ENCODE measurements at places on chromosomes 13 and 19.
A peak's percentile ranks its signal among the peaks of the same experiment; 100 is the strongest.

- DNase-seq = no peak
Observed at GRCh38 chr13:51971520-51972426, 39.5 kb downstream of the ATP7B start.

DNA sequence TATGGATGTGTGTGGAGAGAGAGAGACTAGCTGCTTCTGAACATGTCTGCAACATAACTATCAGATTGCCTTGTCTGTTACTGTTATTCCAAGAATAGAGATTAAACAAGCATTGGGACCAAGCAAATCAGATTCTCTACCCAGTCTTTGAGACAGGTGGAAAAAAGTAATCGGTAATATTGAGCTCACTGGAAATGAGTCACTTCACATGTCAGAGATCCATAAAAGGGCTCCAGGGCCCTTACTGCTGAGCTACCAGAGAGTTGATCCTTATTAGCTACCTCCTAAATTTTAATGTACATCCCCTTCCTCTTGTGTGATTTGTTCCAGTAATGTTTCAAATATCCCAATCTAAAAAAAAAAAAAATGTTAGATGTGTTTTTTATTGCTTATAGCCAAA, 2118.0 kb downstream of the PCDH9 start:
- peak; percentile 8 for DNase-seq

- DNase-seq = no peak
Observed at GRCh38 chr13:30446126-30446500, 19.6 kb downstream of the HMGB1 start.

- DNase-seq = no peak
Observed at GRCh38 chr13:35785576-35786303, 309.3 kb upstream of the MAB21L1 start.

GRCh38 chr13:32905063-32905863, 111.0 kb upstream of the KL start:
- no peak for DNase-seq

DNA sequence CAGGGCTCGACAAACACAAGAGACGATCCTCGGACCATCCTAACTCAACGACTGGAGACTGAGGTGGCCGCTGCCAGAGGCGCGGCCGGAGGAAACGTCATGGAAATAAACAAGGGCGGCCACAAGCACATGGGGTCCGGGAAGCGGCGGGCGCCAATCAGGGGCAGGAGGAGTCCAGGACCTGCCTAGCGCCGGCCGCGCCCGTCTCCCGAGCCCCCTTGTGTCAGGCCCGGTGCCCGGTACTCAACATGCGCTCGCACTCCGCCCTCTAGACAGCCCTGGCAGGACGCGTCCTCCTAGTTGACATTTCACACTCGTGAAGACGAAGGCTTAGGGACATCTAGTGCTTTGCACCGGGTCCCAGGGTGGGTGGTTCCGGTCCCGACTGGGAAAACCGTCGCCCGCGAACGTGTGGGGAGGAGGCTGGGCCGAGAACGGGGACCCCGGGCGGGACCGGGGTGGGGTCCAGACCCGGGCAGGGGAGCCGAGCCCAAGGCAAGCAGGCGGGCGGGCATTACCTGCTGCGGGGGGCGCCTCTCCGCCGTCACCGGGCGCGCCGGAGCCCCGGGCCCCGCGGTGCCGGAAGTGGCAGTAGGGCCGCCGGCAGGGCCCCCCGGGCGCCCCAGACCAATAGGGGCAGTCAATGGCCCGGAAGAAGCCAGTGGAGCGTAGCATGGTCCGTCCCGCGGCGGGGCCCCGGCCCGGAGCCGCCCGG, 442 bp downstream of the REXO1 start:
- DNase-seq = no peak

DNA sequence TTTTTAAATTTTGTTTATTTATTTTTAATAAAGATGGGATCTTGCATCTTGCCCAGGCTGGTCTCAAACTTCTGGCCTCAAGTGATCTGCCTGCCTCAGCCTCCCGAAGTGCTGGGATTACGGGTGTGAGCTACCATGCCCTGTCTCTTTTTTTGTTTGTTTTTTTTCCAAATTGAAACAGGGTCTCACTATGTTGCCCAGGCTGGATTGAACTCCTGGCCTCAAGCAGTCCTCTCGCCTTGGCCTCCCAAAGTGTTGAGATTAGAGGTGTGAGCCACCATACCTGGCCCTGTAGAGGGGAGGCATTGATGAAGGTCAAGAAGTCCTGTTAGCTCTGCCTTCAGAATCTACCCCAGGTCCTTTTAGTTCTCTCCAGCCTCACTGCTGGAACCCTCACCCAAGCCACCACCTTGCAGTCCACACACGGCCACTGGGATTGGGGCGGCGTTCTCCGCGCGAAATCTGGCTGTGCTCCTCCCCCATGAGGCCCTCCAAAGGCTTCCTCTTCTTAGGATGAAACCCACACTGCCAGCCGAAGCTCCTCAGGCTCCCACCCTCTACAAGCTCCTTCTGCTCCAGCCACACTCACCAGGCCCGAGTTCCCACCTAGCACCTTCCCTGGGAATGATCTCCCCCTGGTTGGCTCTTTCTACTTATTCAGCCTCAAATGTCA, 34.9 kb downstream of the ACTN4 start:
- no peak for DNase-seq

- DNase-seq = no peak
Observed at GRCh38 chr19:45058622-45059159, 17.6 kb downstream of the ZNF296 start.

DNA sequence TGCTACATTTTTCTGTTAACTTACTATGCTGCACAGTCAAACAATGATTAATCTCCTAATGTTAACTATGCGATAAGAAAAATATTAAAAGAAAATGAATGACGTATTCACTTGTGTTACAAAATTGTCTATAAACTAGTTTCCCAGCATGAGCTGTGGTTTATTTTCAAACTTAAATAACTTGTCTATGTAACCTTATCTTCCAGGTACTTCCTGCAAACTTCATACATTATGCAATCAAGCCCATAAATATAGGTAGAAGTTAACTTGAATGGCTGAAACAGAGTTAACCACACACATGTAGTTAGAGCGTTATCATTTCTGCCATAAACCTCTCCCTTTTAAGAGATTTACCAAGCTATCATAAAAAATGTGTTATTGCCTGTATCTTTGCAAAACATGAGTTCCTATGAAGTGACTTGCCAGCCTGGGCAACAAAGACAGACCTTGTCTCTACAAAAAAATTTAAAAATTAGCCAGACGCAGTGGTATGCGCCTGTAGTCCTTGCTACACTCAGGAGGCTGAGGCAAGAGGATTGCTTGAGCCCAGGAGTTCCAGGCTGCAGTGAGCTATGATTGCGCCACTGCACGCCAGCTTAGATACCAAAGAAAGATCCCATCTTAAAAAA, 17.7 kb upstream of the KLF5 start:
- DNase-seq = no peak

GRCh38 chr13:89270736-89271135, 1599.6 kb downstream of the SLITRK5 start:
- DNase-seq = no peak

DNA sequence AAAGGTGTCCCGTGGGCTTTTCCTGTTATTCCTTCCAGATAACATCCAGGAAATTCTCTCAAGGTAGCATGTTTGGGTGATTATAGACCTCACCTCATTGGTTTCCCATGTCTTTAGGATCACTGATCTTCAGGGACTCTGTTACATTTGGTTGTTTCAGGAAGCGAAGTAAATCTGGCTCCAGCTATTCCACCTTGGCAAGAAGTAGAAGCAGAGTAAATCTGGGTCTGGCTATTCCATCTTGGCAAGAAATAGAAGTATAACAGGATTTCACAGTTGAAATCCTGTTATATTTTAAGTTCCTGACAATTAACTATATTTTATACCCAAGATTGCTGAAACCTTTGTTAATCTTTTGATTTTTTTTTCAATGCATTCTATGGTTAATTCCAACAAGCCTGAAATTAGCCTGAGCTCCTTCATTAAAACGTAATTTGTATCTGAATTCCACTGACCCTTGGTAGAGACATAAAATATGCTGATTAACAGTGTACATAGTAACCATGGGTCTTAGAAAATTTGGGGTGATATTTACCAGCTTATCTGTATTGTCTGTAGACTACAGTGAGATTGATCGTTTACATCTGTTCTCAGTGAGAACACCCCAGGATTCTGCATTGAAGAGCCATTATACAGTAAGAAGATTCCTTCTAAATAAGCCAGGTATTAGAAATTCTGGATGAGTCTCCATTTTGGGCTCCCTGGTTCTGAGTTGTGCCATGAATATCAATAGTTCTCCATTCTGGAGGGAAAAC, 267.6 kb upstream of the SLITRK6 start:
- no peak for DNase-seq

- DNase-seq = no peak
Observed at GRCh38 chr13:110332750-110333149, 25.7 kb downstream of the COL4A2 start.

GRCh38 chr19:51695702-51696315, 2.7 kb downstream of the SPACA6 start:
- no peak for DNase-seq

DNA sequence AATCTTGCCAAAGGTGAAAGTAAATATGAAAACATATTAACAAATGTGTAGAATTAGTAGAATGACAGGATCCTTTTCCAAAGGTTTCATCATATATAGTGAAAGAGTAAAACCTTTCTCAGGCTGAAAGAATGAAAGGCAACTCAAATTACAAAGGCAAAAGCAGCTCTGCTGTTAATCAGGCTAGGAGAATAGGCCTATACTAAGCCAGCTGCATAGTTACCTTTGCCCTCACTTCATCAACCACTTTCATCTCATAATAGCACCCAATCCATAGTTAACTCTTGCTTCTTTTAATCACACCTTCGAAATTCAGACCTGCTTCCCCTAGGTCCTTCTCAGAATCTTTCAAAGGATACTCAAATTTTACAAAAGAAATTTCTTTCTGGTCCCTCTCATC, 1167.6 kb upstream of the ATXN8OS start:
- no peak for DNase-seq

- DNase-seq = no peak
Observed at GRCh38 chr13:60152114-60152513, 11.6 kb downstream of the DIAPH3 start.
